ENCODE measurements at places on chromosomes 1 and 21. TPM values are rescaled to one million over a fixed set of nuclear protein-coding genes. Genes with fewer than 3 reads are reported as not detected.

GRCh38 chr21:38301321-38302214 is 44.8 kb downstream of the KCNJ15 start:
- no peaks in the 10 kb centered on the region for H3K36me3 ChIP-seq
- no peak overlapping the region for H3K27ac ChIP-seq
- peaks cover 16% of the 10 kb centered on the region for H3K4me1 ChIP-seq
- no peak overlapping the region for H3K4me3 ChIP-seq
- H3K27me3 ChIP-seq: peaks cover 28% of the 10 kb centered on the region

DNA sequence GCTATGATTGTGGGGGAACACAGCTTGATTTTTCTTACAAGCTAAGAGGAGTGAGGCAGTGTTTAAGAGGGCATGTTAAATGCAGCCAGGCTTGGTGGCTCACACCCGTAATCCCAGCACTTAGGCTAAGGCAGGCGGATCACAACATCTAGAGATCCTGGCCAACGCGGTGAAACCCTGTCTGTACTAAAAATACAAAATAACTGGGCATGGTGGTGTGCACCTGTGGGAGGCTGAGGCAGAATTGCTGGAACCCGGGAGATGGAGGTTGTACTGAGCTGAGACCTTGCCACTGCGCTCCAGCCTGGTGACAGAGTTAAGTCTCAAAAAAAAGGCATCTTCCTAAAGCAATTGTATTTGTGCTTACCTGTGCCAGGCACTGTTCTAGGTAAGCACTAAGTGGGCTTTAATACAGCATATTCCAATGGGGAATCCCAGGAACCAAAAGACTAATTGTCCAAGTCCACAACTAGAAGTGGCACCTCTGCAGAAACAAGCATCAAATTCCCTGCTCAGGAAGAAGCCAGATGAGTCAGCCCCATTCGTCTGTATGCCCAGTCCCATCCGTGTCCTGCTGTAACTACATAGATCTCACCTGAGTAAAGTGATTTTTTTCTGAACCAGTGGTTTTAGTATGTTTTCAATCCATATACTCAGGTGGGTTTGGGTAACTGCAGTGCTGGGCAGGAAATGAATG is 4.6 kb downstream of the RCC1 start:
- DNase-seq: no peak
- no peak overlapping the region for H3K4me3 ChIP-seq
- H3K36me3 ChIP-seq: peaks cover 52% of the 10 kb centered on the region
- H3K4me1 ChIP-seq: peaks cover 49% of the 10 kb centered on the region
- H3K27ac ChIP-seq: no peak overlapping the region

DNA sequence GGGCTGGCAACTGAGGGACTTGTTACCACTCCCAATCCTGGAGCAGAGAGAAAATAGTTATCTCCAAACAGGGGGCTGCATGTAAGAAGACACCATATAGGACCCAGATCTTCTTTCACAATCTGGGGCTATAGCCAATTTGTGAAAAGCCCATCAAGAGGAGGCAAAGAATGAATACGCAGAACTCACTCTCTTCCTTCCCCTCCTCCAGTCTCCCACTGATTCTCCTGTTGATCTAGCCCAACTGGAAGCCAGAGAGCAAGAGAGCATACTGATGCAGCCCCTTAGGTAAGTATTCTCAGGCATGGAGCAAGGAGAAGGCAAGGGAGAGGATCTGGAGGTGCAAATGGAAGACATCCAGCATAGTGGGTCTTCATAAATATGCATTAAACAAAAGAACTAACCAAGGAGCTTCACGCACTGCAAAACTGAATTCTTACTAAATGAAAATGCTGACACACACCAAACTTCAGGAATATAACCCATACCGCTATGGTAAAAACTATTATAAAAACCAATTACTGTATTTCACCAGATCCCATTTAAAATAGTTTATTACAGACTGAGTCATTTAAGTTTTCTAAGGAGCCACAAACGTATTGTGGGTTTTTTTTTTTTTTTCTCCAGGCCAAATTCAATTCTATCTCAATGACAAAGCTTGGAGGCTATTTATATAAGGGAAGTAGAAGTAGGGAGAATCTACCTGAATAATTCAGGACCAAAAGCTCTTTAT is 15.5 kb upstream of the HMGB4 start:
- no peaks in the 10 kb centered on the region for H3K27me3 ChIP-seq
- H3K4me1 ChIP-seq: no peaks in the 10 kb centered on the region
- no peak overlapping the region for H3K27ac ChIP-seq
- no peak for DNase-seq
- H3K36me3 ChIP-seq: no peaks in the 10 kb centered on the region

GRCh38 chr1:168481586-168481985 is 62.2 kb downstream of the XCL2 start:
- H3K4me1 ChIP-seq: peaks cover 3% of the 10 kb centered on the region
- H3K27ac ChIP-seq: peak overlapping the region; percentile 79
- no peak for DNase-seq

- H3K27me3 ChIP-seq: no peaks in the 10 kb centered on the region
- no peak overlapping the region for H3K27ac ChIP-seq
- DNase-seq: no peak
These were observed 23.1 kb downstream of the VASH2 start for GRCh38 chr1:212973426-212973825.

GRCh38 chr1:207999972-208000371 is 89.0 kb upstream of the CD34 start:
- no peak for DNase-seq
- no peak overlapping the region for H3K4me3 ChIP-seq
- H3K27ac ChIP-seq: no peak overlapping the region
- H3K27me3 ChIP-seq: no peaks in the 10 kb centered on the region
- H3K36me3 ChIP-seq: no peaks in the 10 kb centered on the region
- H3K4me1 ChIP-seq: peaks cover 9% of the 10 kb centered on the region

DNA sequence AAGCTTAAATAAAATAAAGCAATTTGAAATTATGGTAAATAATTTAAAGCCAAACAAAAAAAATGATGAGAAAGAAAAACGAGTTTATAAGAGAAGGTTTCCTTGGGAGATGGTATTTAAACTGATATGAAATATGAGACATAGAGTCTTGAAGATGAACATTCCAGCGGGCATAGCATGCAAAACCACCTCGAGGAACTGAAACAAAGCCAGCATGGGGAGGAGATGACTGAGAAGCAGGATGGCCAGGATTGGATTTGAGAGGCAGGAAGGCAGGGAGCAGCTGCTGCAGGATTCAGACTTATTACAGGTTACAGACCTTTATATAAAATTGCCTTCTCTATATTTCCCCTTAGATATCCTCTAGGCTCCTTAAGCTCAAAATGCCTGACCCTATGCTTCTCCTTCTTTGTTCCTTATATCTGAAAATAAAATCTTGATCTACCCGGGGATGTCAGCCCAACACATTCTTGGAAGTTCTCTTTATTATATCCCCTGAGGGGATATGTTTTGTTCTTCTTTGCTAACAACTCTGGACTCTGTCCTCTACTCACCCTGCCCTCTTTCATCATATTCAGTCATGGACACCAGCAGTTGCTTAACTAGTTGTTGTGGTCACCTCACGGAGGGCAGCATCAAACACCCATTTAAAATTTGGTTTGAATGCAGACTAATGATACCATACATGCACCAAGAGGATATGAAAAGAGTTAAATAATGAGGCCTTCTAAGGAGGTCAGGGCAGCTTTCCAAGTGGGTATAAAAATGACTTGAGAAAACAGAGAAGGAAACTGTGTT is 719.1 kb upstream of the B3GALT2 start:
- H3K27ac ChIP-seq: no peak overlapping the region
- H3K4me1 ChIP-seq: no peaks in the 10 kb centered on the region
- DNase-seq: no peak
- H3K36me3 ChIP-seq: no peaks in the 10 kb centered on the region
- H3K27me3 ChIP-seq: no peaks in the 10 kb centered on the region

GRCh38 chr1:198072177-198072576 is 84.6 kb upstream of the NEK7 start:
- H3K36me3 ChIP-seq: no peaks in the 10 kb centered on the region
- no peak overlapping the region for H3K27ac ChIP-seq
- H3K4me1 ChIP-seq: no peaks in the 10 kb centered on the region
- H3K27me3 ChIP-seq: no peaks in the 10 kb centered on the region
- DNase-seq: no peak

- H3K4me1 ChIP-seq: no peaks in the 10 kb centered on the region
- H3K27me3 ChIP-seq: no peaks in the 10 kb centered on the region
- H3K36me3 ChIP-seq: peaks cover 32% of the 10 kb centered on the region
- DNase-seq: no peak
- no peak overlapping the region for H3K4me3 ChIP-seq
These were observed 17.0 kb downstream of the CFAP126 start for GRCh38 chr1:161350671-161351070.

DNA sequence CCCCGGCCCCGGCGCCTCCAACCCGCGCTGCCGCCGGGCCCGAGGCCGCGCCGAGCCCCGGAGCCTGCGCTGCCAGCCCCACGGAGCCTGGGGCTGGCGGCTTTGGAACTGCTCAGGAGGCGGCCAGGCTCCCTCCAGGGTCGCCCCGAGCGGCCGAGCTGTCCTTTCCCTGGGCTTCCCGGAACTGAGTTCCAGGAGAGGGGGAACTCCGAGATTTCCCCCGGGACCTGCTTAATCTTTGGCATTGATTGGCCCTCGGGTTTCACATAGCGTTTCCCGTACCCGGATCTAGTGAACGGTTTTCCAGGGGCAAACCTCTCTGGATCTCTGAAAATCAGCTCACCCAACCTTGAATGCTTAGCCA is 504 bp downstream of the H6PD start:
- no peaks in the 10 kb centered on the region for H3K36me3 ChIP-seq
- no peak for DNase-seq
- H3K4me1 ChIP-seq: peaks cover 63% of the 10 kb centered on the region

DNA sequence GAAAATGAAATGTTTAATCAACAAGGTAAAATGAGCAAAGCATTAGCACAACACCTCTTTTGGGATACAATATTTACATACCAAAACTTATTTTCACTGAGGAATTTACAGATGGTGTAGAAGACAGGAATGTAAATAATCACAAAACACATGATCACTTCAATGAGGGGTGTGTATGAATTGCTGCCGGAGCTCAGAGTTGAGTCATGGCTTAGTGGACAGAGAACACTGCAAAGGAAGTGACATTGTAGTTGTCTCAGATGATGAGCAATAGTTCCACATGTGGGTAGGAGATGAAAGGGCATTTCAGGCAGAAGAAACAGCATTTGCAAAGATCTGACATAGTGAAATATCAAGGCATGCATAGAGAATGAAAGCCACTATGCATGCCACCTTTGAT is 5.6 kb upstream of the KPRP start:
- no peaks in the 10 kb centered on the region for H3K27me3 ChIP-seq
- no peaks in the 10 kb centered on the region for H3K36me3 ChIP-seq
- no peak overlapping the region for H3K27ac ChIP-seq
- H3K4me3 ChIP-seq: no peak overlapping the region
- no peaks in the 10 kb centered on the region for H3K4me1 ChIP-seq

GRCh38 chr1:210467440-210468043 is 138.8 kb downstream of the HHAT start:
- H3K36me3 ChIP-seq: no peaks in the 10 kb centered on the region
- no peak overlapping the region for H3K4me3 ChIP-seq
- no peak overlapping the region for H3K27ac ChIP-seq

GRCh38 chr1:10598389-10598702 is 123.6 kb downstream of the PEX14 start:
- H3K4me3 ChIP-seq: no peak overlapping the region
- no peaks in the 10 kb centered on the region for H3K36me3 ChIP-seq
- no peaks in the 10 kb centered on the region for H3K4me1 ChIP-seq
- H3K27ac ChIP-seq: no peak overlapping the region
- no peak for DNase-seq

DNA sequence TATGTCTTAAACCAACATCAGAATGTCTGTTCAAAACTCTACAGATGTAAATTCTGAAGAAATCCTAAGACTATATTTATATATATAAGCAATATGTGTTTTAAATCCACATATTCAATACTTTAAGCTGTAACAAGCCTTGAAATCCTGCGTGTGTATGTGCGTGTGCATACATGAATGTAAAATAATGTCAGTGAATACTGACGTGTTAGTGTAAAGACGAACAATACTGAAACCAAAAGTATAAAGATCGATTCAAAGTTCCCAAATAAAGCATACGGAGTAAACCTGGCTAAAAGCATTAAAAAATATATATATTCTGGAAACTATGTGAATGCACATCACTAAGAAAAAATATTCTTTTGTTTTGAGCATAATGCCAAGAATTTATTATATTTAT is 668.6 kb upstream of the NCAM2 start:
- no peaks in the 10 kb centered on the region for H3K4me1 ChIP-seq
- DNase-seq: no peak
- no peak overlapping the region for H3K27ac ChIP-seq
- no peaks in the 10 kb centered on the region for H3K27me3 ChIP-seq
- H3K4me3 ChIP-seq: no peak overlapping the region

GRCh38 chr21:30577766-30578165 is 12.4 kb downstream of the KRTAP22-2 start:
- H3K4me3 ChIP-seq: no peak overlapping the region
- no peaks in the 10 kb centered on the region for H3K36me3 ChIP-seq
- H3K27me3 ChIP-seq: no peaks in the 10 kb centered on the region
- H3K27ac ChIP-seq: no peak overlapping the region
- DNase-seq: no peak

GRCh38 chr1:223631956-223632355 is 33.5 kb downstream of the CAPN8 start:
- no peaks in the 10 kb centered on the region for H3K4me1 ChIP-seq
- DNase-seq: no peak
- H3K36me3 ChIP-seq: no peaks in the 10 kb centered on the region
- no peak overlapping the region for H3K4me3 ChIP-seq
- H3K27me3 ChIP-seq: no peaks in the 10 kb centered on the region

DNA sequence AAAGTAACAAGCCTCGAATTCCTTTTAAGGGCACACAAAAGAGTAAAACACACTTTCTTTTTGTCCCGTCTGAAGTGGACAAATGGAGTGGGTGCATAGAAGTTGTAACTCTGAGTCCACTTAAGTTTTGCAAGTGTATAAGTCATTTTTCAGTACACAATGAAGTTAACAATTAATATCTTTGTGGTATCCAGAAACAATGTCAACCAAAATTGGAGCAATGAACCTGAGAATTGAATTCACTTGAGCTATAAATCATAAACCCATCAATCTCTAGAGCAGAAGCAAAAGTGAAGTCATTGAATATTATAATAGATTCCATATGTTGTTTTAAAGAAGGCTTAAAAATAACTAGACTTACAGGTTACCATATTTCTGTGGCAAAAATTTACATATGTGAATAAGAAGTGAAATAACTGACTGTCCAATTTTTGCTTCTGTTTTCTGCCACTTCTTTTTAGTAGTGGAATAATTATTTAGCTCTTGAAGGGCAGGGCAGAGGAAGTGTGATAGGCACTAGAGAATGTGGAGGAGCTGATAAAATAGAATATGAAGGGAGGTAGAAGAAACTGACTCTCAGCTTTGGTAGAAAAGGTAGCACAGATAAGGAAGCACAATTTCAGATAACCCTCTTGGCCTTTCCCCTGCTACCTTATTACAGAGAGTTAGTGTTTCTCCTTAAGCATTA is 73.9 kb upstream of the RGL1 start:
- peaks cover 19% of the 10 kb centered on the region for H3K4me1 ChIP-seq
- H3K27ac ChIP-seq: no peak overlapping the region
- DNase-seq: no peak

GRCh38 chr1:213891989-213892902 is 95.5 kb upstream of the PROX1 start:
- no peak overlapping the region for H3K4me3 ChIP-seq
- no peaks in the 10 kb centered on the region for H3K4me1 ChIP-seq
- no peak overlapping the region for H3K27ac ChIP-seq

Gene INKA2
- total RNA-seq: 9.1 TPM

Gene DIRAS3
- 1.7 TPM for total RNA-seq

Gene GSTM3
- total RNA-seq: 87.2 TPM

Gene CFAP141
- total RNA-seq: not detected

Gene CLK2
- 32.0 TPM for total RNA-seq

Gene RBM11
- total RNA-seq: 0.83 TPM

Gene PTGS2
- total RNA-seq: 2.8 TPM

Measured in esophagus muscularis mucosa (tissue), 4 donors.